ENCODE measurements at places on chromosomes 7 and 10.

DNA sequence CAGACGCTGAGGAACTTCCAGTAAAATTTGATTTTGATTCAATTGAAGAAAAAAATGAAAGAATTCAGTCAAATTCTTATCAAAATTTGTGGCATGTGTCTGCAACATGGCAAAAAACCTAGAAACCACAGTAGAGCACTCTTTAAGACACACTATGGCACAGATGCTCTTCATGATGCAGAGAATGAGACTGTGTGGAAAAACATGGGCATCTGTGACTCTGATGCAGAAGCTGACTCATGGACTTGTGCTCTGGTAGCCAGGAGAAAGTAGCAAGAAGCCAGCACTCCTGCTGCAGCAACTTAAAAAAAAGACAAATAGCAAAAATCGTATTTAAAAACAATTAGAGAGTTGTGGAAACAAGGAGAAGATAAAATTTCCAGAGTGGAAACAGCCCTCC, 8.9 kb upstream of the KCNK18 start:
- no peak for DNase-seq

DNA sequence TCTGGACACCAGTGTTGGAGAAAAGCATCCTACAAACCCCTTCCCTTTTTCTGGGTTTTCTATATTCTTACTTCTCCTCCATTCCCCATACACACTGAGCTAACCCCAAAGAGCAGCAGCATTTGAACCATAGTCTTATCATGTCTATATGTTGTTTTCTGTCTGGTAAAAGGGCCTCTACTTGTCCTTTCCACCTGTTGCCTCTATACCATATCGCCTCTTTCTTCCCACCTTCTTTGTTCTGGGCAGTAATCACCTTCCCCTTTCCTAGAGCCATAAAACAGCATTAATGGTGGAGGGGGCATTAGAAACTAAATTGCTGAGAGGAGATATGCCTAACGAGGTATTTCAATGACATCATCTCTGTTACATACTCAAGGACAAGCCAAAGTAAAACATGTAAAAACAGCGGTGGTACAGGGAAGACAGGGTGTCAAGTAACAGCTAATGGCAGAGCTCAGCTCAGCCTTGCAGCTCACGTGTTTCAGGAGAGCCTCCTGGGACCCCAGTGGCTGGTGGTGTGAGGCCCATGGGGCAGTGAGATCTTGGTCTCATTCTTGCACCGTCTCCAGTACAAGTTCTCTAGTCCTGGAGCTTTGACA, 20.6 kb downstream of the NPY start:
- no peak for DNase-seq

DNA sequence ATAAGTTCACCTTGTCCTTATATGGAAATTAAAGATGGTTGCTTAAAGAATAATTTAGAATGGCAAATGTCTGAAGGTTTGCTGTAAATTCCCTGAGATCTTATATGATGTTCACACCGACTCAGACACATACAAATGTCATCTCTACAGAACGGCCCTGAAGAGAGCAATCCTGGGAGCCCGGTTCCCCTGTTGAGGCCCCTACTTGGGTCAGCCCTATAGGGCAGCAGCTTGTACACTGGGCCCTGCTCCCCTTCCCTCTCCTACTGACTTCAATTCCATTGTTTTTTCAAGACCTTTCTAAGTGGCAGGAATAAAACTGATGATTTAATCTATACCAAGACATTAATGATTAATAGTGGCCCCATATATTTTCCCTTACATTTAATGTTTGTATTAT, 813.3 kb upstream of the C7orf33 start:
- DNase-seq: no peak

- DNase-seq: no peak
Observed at GRCh38 chr7:112467867-112468266, 12.9 kb upstream of the LSMEM1 start.

DNA sequence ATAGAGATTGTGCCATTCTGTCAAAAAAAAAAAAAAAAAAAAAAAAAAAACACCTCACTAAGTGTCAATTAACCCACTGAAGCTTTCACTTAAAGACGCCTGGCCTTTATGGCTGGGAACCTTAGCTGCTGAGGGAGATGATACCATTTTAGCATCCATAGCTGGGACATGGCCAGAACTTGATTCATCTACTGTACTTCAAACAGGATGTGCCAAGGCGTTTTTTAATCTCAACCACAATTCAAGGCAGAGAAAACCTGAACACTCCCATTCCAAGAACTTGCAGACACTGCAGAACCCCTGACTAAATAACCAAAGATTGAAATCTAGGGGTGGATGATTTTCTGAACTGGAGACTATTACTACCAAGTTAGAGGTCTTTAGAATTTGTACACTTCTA, 996.6 kb downstream of the SORCS1 start:
- no peak for DNase-seq

GRCh38 chr7:114533131-114533530, 118.5 kb downstream of the FOXP2 start:
- no peak for DNase-seq

GRCh38 chr7:85774986-85775385, 588.1 kb upstream of the SEMA3D start:
- DNase-seq: no peak

DNA sequence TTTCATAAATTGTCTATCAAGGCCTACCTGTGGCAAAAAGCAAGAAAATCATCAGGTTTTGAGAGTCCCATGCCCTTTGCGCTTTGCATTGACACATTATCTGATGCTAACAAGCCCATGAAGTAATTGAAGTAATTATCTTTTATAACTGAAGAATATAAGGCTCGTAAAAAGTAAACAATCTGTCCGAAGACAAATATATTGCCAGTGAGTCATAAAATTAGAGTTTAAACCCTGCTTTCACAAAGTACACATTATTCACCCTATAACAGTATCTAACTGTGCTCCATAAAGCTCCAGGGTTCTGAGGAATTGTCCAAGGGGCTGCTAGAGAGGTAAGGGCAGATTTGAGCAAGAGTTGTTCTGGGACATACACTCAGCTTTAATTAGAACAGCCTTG, 102.3 kb upstream of the PPP1R3A start:
- DNase-seq: no peak

GRCh38 chr10:110141871-110142635, 65.4 kb upstream of the MXI1 start:
- DNase-seq: no peak

- peak; percentile 25 for DNase-seq
Observed at GRCh38 chr10:30701451-30702173, 72.1 kb upstream of the LYZL2 start.

DNA sequence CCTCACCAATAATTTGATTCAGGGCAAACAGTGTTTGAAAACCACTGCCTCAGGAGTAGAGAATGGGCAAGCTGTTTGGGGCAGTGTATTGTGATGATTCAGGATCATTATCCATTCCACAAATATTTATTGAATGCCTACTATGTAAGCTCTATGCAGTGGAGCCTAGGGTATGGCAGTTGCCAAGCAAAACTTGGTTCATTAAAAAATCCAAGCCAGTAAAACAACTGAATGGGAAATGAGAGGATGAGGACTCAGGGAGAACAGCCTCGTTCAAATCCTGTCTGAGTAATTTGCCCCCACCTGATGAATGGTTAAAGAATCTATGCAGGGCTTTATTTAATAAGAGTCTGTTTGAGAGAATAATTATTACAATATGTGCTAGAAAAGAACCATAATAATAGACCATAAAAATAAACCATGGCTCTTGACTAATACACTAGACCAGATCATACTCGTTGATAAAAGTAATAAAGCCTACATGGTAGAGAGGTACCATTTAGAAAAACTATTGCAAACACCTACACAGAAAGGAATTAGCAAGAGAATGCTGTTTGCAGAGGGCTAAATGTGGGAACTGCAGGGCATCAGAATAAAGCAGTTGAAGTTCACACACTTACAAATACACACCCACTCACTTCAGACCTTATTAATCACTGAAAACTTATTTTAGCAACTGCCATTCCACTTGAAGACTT, 71.7 kb downstream of the CREB5 start:
- no peak for DNase-seq

DNA sequence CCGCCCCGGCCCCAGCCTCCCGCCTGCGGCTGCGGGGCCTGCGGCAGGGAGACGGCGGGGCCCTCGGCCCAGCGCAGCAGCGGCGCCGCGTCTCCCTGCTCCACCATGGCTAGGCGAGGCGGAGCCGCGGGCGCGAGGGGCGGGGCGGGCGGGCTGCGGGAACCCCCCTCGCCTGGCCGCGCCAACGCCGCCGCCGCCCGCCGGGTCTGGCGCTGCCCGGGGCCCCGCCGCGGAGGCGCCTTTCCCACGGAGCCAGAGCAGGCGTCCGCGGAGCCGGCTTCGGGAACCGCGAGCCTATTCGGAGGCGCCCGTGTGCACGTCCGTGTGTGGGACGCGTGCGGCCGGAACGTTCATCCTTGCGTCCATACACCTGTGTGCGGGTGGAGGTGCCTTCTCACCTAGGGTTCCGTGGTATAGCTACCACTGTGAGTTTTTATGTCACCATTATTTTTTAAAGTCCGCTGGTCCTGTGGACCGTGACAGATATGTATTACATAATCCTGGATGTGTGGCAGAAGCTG, at the start of gene DENND11:
DENND11 (minus strand) TSS at position 120 of the 521 bp plus-strand sequence; CDS start at position 107, 13 bp downstream.
- DNase-seq: peak; percentile 37

DNA sequence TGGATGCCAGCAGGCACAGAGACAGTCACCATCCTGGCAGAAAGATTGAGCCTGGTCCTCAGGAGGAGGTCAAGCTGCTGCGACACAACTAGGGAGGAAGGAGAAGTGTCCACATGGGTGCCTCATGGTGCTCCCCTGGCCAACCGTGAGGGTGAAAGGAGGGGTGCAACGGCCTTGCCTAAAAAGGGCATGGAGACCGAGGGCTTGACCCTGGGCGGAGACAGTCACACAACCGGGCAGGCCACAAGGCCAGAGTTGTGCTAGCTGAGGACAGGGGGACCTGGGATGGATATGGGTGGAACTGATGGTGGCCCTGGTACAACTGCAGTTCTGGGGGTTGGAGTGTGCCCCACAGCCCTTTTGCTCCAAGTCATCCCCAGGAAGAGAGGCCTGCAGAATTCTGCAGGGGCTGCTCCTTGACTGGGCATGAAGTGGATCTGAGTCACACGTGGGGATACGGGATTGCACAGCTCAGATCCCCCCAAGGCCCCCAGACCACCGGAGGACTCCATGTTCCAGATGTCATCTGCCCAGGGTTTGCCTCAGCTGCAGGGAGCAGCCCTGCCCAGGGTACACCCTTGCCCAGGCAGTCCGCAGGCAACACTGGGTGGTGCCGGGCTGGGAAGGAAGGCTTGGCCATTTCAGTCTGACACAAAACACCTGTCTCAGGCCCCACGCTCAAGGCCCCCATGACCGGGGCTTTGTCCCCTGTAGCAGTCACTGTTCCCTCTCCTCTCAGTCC, 602.3 kb upstream of the MGMT start:
- no peak for DNase-seq

DNA sequence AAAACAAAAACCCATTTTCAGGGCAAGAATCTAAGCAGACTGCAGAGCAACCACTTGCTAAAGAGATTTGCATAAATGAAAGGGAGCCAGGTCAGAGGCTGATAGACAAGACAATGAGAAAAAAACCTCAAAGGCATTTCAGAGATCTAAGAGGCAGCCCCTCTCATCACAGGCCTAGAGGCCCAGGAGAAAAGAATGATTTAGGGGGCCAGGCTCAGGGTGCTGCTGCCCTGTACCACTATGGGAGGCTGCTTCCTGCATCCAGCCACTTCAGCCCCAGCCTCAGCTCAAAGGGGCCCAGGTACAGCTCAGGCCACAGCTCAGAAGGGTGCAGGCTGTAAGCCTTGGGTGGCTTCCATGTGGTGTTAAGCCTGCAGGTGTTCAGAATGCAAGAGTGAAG, 3.7 kb upstream of the DNAJC12 start:
- no peak for DNase-seq

- no peak for DNase-seq
Observed at GRCh38 chr7:136925044-136925443, 56.6 kb downstream of the CHRM2 start.

DNA sequence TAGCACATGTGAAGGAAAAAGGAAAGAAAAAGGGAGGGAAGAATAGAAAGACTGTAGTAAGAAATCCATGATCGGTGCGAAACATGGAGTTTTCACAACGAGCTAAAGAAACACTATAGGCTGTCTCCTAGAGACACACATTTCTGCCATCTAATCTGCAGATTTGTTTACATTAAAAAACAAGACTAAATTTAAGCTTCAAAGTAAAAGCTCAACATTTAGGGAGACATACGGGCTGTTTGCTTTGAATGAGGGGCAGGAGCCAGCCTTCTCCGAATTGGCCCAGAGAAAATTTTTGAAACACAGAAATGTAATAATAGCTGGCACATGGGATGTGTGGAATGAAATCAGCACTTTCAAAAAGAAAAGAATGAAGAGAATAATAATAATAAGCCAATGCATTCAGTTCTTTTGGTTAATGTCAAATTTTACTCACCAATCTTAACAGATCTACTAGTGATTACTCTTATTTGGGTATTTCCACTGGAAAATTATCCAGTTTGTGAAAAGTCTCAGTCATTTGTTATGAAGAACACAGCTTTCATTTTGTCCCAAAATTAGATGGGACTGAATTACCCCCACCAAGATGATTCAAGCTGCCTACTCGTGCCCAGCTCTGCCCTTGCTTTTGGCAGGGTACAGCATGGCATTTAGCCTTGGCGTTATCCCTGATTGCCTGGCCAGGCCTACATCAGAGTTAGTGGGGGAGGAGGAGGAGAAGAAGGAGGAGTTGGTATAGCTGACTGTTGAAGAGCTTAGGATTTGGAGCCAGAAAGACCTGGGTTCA, 47.1 kb downstream of the MTURN start:
- DNase-seq: no peak

DNA sequence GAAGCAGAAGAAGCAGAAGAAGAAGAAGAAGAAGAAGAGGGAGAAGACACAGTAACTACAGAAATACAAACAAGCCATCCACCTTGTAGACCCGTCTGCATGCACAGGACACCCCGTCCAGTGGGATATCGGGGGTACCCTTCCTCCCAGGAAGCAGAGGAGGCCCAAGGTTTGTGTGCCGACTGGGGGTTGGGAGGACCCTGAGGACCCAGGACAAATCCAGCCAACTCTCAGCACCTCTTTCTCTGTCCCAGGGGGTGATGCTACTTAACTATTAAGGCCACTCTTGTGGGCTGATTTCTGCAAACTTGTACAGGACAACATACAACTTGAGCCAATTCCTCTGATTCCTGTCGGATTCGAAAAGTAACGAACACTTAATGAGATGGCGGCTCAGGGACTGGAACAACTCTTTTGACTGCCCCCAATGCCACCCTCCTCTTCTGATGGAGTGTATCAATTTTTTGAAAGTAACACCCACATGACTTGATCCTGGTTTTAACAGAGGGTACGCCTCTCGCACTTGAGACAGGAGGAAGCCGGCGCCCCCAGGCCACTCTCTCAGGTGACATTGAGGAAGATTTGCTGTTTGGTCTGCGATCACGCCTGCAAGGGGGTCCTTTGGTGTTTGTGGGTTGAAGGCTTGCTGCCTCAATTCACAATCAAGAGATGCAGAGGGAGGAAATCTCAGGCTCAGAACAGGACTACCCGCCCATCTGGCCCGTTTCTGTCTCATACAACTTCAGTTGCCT, 192.6 kb downstream of the TNS3 start:
- DNase-seq: no peak

DNA sequence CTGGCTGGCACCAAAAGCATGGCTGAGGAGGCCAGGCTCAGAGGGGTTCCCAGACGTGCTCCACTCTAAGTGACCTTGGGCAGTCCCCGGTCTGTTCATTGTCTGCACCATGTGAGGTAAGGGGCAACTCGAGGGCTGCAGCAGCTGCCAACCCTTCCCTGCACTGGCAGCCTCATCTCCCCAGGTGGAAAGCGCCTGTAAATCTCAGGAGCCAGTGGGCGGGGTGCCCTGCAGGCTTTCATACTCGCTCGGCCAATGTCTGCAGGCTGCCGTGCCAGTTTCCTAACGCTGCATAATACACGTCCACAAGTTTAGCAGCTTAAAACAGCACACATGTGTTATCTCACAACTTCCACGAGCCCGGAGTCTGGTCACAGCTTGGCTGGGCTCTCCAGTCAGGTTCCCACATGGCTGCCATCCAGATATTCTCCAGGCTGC, 12.6 kb upstream of the GDF10 start:
- no peak for DNase-seq
